Left lobe of liver (tissue), 2 donors: ENCODE measurements at places on chromosomes 11 and 22.

DNA sequence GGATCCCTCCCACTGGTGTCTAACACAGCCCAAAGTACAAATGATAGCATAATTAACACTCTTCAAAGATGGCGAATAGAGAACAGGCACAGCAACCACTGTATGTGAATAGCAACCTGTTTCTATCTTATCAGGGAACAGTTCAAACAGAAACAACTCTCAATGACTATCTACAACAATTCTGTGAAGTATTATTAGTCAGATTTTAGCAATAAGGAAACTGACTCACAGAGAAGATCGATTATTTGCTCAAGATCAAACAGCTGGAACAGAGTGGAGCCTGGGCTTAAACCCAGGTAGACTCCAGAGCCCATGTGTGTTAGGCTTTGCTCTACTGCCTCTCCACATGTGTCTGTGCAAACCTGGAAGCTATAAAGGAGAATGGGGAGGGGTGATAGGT, 88.7 kb downstream of the C11orf58 start:
- no peak for DNase-seq

DNA sequence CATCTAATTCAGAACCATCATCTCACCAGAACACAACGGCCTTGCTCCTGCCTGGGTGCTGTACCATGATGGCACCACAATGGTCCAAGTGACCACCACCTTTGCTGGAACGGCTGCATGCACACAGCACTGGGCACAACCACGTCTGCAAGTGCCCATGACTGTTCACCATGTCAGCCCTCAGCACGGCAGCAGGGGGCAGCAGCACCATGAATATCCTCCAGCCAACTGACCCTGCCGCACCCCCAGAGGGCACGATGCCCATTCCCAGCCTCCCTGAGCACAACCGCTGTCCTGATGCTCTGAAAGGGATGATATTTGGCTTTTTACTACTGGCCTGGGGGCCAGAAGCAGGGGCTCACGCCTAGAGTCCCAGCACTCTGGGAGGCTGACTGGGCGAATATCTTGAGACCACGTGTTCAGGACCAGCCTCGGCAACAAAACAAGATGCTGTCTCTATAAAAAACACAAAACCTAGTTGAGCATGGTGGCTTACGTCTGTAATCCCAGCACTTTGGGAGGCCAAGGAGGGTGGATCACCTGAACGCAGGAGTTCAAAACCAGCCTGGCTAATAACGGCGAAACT, 25.7 kb downstream of the DRD4 start:
- peak; percentile 79 for DNase-seq

GRCh38 chr22:22910272-22911240, 22.9 kb downstream of the IGLL5 start:
- no peak for DNase-seq

GRCh38 chr11:93740730-93741093, 583 bp downstream of the TAF1D start:
- DNase-seq, result no peak

- no peak for DNase-seq
Measured at GRCh38 chr22:39275814-39276439, 31.1 kb upstream of the PDGFB start.

GRCh38 chr11:108468478-108468864, 1.1 kb upstream of the C11orf65 start:
- DNase-seq, result no peak

DNA sequence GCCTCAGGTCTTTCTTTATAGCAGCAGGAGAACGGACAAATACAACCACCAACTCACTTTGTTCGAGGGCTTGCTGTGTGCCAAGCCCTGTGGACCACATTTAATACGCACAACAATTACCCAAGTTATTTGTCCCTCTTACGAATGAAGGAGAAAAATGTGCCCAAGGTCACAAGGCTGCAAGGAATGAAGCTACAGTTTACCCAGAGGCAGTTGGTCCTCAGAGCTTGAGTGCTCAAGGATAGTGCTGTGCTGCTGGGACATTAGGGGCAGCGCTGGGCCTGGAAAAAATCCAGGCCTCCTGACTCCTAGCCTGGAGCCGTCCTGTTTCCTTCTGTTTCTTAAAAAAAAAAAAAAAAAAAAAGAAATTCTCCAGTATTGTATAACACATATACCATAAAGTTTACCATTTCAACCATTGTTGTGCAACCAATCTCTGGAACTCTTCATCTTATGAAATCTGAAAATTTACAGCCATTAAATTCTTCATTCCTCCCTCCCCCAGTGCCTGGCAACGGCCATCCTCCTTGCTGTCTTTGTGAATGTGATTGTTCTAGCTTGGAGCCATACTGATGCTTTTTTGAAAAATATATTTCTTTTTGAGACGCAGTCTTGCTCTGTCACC, 1.0 kb upstream of the C11orf86 start:
- no peak for DNase-seq

DNA sequence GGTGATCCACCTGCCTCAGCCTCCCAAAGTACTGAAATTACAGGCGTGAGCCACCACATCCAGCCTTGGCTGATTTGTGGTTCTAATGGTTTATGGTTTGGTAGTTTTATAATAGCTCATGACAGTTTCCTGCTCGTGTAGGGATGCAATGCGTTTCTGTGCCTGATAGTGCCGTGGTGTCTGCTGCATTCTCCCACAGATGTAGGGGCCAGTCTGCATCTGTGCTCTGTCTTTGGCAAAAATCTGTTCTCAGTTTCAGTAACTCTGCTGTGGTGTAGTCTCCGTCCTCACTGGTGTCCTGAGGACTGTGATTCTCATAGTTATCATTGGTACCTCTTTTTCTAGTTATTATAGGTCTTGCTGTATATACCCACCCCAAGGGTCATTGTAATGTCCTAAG, 16.3 kb downstream of the ST14 start:
- no peak for DNase-seq

- no peak for DNase-seq
Measured at GRCh38 chr11:102196816-102197215, 86.6 kb downstream of the YAP1 start.

- DNase-seq, result no peak
Measured at GRCh38 chr11:103528596-103528995, 419.4 kb downstream of the DYNC2H1 start.

- DNase-seq, result peak; percentile 66
Measured at GRCh38 chr11:110295531-110296225, 736 bp downstream of the RDX start.
